Retinal pigment epithelial cell (primary cell): ENCODE measurements at places on chromosomes 7 and 10.

GRCh38 chr7:109844362-109844761, 1246.6 kb upstream of the LRRN3 start:
- DNase-seq = peak; percentile 5

DNA sequence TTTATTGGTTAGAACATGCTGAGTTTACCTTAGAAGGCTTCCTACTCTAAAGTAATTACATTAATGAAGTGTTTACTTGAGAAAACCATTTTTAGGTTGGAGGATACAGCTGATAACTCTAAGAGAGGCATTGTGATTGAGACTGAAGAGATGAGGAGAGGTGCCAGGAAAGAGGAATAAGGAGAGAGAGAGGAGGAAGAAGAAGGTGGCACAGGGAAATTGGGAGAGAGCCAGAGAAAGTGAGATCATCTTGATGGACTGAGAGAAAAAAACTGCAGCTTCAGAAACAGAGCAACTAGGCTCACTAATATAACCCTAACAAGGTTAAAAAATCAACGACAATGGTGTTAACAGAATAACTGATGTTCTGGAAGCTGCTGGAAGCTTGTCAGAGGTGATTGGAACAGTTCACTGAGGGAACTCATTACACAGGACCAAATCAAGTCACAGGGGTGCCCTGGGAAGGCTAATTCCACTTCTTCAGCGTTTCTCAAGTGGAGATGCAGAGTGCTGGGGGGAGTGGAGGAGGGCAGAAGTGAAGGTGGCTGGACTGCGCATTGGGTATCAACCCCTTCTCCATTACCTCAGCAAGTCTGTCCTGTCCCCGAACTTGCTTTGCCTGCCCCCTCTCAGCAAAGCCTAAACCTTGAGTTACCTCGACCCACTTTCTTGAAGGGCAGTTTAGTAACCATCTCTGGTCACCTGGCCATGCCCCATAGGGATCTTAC, 6.9 kb upstream of the SORBS1 start:
- DNase-seq = no peak

DNA sequence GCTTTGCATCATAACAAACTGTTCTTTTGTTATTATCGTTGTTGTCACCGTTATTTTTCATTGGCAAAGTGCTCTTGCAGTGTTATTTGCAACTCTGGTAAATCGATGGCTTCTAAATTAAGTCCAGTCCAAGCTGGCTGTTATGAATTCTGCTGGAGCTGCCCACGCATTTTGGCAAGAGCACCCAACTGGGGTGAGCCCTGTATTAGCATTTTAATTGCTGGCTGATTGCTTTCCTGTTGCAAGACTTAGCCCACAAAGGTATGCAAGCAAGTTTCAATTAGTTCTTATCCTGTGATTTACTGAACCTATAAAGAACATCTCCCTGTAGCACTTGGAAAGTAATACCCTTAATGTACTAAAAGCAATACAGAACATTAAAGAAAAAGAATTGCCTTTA, 226.8 kb downstream of the ACTR3B start:
- peak; percentile 10 for DNase-seq

DNA sequence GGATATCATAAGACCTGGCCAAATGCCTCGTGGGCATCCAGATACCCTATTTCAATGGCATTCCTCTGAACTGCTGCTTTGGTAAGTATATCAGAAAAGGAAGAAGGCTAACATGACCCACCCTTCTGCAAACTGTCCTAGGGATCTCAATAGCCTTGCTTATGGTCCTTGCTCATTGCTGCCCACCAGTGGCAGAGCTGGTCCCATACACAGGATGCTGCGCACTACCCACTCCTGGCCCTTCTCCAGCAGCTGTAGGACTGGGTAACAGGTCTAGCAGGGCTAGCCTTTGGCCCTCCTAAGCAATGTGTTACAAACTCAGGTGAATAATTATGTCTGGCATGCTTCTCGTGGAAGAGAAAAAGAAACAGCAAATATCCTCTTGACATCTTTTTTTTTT, 72.5 kb downstream of the C10orf90 start:
- DNase-seq = no peak

DNA sequence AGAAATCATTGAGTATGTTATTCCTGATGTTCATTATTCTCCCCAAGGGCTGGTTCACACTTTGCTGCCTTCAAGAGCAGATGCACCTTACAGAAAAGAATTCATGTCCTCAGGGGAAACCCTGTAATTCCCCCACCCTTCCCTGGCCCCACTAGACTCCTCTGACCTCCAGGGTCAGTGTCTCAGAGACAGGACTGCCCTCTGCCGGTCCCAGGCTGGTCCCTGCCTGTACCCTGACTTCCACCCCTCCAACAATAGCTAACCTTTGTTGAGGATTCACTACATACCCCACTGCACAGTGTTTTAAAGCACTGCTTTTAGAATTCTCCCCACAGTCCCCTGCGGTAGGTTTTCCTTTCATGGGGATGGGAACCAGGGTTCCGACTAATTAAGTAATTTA, 4.4 kb upstream of the SEPHS1 start:
- DNase-seq = no peak
